Stimulated activated CD4-positive, alpha-beta T cell treated with anti-CD3 and anti-CD28 coated beads, TNF-alpha, amount 100 ng/mL, for 1 hour (primary cell): ENCODE measurements at places on chromosomes 7 and 10.

DNA sequence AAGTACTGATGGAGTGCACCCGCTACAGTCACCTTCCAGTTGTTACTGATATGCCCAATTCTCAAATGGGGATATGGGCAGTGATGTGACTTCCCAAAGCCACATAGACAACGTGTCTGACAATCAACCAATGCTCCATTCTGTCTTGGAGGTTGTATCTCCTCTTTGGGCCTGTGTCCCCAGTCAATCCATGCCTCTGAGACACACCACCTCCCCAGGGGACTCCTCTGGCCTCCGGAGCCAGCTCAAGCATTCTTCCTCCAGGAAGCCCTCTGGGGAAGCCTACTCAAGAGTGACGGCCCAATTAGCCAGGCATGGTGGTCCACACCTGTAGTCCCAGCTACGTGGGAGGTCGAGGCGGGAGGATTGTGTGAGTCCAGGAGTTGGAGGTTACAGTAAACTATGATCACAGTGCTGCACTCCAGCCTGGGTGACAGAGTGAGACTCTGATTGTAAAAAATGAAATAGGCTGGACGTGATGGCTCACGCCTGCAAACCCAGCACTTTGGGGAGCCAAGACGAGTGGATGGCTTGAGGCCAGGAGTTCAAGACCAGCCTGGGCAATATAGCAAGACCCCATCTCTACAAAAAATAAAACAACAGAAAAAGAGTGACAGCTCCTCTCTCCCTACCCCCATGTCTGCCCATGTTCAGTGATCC, 99.5 kb upstream of the TNRC18 start:
- no peak for DNase-seq

GRCh38 chr10:94370501-94370900, 7.8 kb upstream of the NOC3L start:
- no peak for DNase-seq

- no peak for DNase-seq
Measured at GRCh38 chr7:80369321-80369720, 142.5 kb downstream of the GNAT3 start.

DNA sequence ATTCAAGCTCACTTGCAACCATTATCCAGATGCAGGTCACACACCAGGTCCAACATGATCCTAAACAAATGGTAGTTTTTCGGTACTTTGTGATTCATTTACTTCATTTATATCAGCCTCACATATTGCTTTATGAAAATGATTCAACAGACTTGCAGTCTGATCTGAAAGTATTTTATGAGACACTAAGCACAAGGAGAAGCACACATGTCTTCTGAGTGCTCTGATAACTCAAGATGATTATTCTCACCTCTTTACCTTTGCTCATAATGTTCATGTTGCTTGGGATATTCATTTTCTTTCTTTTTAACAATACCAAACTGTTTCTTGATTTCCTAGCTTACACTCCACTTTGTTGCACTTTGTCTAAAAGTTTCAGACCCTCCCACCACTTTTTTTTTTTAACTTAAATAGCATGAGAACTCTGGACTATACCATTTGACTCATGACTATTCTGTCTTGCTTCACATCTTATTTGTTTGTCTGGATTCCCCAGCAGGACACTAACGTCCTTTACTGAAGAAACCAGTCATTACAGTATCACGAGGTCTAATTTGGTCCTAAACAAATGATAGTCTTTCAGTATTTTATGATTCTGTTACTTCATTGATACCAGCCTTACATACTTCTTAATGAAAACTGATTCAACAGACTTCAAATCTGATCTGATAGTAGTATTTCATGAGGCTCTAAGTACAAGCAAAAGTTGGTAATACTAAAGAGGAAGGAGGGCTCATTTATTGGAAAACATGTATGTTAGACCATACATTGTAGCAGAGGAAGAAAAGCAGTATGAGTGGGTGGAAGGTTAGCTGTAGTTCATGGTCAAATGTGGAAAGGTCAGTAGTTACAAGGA, 171.8 kb upstream of the AHR start:
- no peak for DNase-seq

DNA sequence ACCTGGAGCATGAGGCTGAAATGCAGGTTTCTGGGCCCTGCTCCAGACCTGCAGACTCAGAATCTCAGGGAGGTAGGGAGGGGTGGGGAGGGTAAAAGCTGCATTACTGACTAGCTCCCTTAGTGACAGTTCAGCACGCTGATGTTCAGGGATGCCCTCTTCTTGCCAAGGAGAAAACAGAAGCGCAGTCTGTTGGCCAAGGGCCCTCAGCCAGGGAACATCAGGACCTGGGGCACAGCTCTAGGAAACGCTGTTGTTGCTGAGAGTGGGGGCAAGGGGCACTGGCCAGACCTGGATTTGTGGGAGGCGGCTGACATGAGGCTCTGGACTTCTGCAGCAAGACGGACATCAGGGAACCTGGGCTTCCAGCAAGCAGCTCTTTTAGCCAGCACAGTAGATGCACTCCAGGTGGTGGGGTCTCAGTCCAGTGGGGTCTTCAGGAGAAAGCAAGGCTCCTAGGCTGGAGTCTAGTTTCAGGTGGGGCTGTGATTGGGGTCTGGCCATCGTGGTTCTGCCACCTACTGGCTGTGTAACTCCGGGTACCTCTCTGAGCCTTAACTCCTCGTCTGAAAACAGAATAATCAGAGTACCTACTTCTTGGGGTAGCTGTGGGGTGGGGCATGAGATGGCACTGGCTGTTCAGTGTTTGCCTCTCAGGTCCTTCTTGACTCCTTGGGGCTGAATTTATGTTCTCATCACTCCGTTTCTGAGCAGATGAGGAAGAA, 72.9 kb upstream of the PRLHR start:
- no peak for DNase-seq

DNA sequence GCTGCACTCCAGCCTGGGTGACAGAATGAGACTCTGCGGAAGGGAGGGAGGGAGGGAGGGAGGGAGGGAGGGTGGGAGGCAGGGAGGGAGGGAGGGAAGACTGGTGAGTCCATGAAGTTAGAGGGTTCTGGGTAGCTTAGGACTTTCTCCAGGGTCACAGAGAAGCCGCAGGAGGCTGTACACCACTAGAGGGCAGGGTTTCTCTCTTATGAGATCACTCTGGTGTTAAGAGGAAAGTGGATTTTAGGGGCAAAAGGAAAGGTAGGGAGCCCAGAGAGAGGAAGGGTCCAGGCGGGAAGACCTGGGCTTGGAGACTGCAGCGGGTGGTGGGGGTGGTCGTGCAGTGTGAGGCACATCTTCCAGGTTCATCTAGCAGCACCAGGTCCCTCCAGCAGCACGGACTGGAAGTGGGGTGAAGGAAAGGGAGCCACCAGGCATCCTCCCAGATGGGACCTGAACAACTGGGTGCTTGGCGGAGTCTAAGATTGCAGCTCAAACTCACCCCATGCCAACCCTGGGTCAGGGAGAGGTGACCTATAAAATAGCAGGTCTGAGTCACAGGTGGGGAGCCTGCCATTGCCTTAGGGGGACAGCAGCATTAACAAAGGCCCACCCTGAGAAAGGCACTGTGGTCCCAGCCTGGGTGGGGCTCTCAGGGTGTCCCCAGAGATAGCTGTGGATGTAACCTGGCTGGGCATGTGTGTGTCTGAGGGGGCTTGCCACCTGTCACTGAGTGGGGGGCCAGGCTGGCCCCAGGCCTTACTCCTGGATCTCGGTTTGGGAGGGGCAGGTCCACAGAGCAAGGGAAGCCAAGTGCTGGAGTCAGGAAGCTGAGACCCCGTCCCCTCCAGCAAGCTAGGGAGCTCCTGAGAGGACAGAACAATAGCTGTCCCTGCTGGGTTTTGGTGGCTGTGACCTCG, 48.5 kb upstream of the SLC29A3 start:
- DNase-seq = no peak

DNA sequence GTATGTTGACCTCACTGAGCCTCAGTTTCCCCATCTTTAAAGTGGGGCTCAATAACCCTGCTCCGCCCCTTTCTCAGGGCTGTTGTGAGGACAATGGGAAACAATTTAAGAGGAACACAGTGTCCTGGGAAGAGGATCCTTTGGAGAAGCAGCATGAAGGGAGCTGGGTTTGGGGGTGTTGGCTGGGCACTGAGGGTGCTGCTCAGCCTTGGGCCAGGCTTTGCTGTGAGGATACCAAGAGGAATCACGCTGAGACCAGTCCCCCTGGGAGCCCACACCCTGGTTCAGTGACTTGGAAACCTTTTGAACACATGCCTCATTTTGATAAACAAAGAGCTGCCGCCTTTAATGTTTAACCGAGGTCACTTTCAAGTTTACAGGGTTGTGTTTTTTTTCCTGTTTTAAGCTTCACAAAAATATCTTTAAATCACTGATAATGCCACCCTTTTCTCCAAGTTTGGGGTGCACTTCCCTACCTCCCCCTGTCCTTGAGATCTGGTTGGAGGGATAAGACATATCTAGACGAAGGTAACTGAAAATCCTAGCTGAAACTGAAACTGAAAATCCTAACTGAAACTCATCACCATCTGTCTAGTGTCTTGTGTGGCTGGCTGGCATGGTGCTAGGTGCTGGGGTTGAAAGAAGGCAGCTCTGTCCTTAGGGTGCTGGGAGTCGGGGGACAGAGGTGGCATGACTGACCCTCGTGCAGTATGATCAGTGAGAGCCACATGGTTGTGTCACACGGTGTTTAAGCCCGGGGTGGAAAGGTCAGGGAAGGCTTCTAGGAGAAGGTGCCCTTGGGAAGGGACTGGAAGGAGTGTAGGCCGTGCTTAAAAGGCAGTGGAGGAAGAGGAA, 27.7 kb downstream of the ZNF775 start:
- DNase-seq = no peak

DNA sequence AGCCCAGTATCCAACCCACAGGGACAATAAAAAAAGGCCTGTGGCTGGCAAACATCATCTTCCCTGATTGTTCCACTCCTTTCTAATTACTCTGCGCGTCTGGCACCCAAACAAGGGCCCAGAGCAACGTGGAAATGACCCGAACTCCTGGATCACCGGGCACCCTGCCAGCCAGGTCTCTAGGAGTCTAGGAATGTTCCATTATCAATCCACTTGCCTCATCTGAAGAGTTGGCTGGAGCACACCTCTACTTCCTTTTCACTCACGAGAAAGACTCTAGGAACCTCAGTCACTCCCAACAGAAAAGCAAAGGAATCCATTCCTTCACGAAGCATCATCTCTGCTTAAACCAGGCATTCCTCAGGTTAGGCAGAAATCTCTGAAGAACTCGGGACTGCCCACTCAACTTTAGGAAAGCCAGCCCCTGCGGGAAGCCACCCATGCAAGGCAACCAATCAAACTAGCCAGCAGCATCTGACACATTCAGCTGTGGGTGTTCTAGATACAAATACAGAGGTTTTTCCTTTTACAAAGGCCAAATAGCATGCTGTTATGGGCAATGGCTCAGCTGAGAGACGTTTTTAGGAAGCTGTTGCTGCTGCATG, 37.7 kb downstream of the ATXN7L1 start:
- DNase-seq = no peak

DNA sequence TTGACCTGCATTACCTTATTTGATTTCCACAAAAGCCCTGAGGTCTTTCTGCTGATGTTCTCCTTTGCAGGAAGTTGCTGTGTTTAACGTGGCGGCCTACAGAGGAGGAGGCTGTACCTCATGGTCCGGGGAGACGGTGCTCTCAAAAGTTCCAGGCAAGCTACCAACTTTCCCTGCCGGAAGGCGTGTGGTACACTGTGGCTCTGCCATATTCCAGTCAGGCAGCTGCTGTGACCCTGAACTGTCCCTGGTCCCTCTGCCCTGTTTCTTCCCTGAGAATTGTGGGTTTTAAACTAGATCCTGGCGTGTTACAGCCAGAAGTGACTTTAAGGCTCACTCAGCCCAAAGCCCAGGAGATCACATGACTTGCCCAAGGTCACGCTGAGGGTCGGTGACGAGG, 139.2 kb downstream of the TEX36 start:
- no peak for DNase-seq

GRCh38 chr7:129438839-129439651, 4.8 kb downstream of the STRIP2 start:
- DNase-seq = no peak

GRCh38 chr10:126156012-126156411, 232.3 kb downstream of the ADAM12 start:
- no peak for DNase-seq

DNA sequence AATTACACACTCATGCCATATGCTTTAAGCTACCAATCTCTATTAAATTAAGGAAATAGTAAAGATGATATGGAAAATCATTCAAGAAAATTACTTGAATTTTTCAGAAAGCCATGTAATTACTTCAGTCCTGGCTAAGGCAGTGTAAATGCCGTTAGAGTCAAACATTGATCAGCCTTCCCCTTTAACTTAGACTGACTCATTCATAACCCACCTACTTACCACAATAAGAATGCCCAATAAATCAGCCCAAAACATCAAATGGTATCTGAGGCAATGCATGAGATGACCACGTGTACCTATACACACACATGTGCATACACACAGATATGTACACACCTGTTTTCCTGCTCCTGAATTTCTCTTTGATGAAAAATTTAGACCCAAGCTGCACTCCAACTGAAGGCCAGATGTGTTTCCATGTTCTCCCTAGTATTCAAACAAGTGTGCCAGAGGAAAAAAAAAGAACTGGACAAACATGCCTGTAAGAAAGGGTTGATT, 30.2 kb upstream of the PDE1C start:
- no peak for DNase-seq

GRCh38 chr10:84706875-84707274, 378.5 kb downstream of the CCSER2 start:
- DNase-seq = no peak

DNA sequence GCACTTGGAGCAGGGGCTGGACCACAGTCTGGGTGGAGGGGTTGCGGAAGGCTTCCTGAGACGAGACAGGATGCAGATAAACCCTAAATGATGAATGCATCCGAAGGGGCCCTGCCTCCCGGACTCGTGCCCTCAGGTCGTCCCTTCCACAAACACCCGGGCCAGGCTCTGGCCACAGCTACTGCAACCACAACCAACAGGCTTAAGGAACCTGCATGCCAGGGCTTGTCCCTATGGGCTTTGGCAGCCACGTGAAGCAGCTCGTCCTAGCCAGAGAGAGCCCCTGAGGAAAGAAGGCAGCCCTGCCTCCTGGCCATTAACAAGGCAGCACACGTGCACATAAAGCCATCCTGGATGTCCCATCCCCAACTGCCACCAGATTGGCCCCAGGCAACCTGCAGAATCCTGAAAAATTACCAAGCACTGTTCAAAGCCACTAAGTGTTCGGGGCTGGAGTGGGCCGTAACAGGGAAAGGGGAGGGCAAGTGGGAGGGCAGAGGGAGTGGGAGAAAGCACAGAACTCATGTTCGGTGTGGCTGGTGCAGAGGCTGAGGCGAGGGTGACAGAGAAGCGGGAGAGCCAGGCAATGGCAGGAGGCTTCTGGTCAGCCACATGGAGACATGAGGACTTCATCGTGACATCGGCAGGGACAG, 62.7 kb downstream of the MAD1L1 start:
- no peak for DNase-seq

GRCh38 chr10:116723428-116724281, 18.7 kb downstream of the HSPA12A start:
- no peak for DNase-seq

DNA sequence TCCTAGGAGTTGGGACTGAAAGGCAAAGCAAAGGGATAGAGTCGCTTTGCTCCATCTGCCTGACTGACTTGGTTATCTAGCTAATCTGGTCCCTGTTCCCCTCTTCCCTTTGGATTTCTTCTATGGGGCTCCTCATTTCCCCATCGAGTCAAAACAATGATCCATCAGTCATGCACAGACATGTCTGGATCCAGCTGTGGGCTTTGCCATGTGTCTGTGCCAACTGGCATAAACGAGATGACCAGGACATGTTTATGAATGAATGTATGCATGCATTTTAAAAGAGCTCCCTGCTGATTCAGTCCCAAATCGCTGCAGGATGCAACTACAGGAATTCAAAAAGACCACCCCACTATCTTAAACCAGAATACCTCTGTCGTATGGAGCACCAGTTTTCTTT, 122.0 kb downstream of the ARL4A start:
- DNase-seq = no peak
